Upper lobe of left lung (tissue), 6 donors: ENCODE measurements at places on chromosomes 16 and 17. TPM values are rescaled to one million over a fixed set of nuclear protein-coding genes. Genes with fewer than 3 reads are reported as not detected.

GRCh38 chr17:67369676-67370075 is 3.3 kb upstream of the PSMD12 start:
- DNase-seq: no peak

Gene RTN4RL1
- total RNA-seq: 6.3 TPM

- peak; percentile 90 for DNase-seq
Measured at GRCh38 chr16:5033256-5034166, at the start of gene NAGPA. Gene NAGPA, minus strand, starts transcription at chr16:5033935. Its CDS starts 21 bp downstream, at chr16:5033914.

DNA sequence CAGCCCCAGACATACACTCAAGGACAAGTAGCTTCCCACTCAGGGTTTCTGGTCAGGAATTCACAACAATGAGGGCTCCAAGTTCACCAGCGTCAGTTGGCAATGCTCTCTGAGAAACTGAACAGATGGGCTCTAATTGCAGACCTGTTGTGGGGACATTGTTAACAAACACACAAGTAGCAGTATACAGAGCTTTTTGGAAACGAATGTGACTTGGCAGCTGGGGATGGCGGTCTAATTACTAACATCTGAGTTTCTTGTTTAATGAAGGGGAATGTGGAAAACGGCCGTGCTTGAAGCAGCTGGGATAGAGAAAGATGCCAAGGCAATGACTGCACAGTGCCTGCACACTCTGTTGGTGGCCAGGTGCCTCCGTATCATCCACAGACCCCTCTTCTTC is 316.1 kb upstream of the IRX3 start:
- no peak for DNase-seq

- no peak for DNase-seq
Measured at GRCh38 chr16:47036201-47036600, 62.7 kb upstream of the DNAJA2 start.

GRCh38 chr16:23141959-23142740 is 7.1 kb downstream of the USP31 start:
- DNase-seq: no peak

GRCh38 chr17:48522031-48522653 is 8.7 kb downstream of the HOXB1 start:
- no peak for DNase-seq

GRCh38 chr17:67974598-67975066 is 21.6 kb downstream of the C17orf58 start:
- DNase-seq: no peak

GRCh38 chr17:27530764-27531391 is 74.6 kb downstream of the KSR1 start:
- DNase-seq: no peak

Gene RGS11
- 16.8 TPM for total RNA-seq

Gene TMEM220
- total RNA-seq: 16.6 TPM

DNA sequence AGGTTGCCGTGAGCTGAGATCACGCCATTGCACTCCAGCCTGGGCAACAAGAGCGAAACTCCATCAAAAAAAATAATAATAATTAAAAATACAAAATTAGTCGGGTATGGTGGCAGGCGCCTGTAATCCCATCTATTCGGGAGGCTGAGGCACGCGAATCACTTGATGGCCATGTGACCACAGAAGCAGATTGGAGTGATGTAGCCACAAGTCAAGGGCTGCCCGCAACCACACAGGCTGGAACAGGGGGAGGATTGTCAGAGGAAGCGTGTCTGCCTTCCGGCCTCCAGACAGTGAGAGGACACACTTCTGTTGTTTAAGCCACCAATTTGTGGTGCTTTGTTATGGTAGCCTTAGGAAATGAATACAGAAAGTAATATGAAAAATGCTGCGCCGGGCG is 11.8 kb upstream of the NAGS start:
- no peak for DNase-seq

- no peak for DNase-seq
Measured at GRCh38 chr17:20256144-20256543, 211.2 kb downstream of the LGALS9B start.

GRCh38 chr16:4081521-4082021 is 34.7 kb downstream of the ADCY9 start:
- no peak for DNase-seq

Gene EFCAB5
- 1.3 TPM for total RNA-seq

Gene SPNS3
- total RNA-seq: 0.91 TPM

GRCh38 chr16:54402873-54403272 is 116.3 kb upstream of the IRX3 start:
- DNase-seq: no peak

GRCh38 chr16:27434141-27435051 is 32.4 kb downstream of the IL21R start:
- DNase-seq: peak; percentile 14

- DNase-seq: no peak
Measured at GRCh38 chr17:9837551-9838471, 12.1 kb downstream of the GLP2R start.

DNA sequence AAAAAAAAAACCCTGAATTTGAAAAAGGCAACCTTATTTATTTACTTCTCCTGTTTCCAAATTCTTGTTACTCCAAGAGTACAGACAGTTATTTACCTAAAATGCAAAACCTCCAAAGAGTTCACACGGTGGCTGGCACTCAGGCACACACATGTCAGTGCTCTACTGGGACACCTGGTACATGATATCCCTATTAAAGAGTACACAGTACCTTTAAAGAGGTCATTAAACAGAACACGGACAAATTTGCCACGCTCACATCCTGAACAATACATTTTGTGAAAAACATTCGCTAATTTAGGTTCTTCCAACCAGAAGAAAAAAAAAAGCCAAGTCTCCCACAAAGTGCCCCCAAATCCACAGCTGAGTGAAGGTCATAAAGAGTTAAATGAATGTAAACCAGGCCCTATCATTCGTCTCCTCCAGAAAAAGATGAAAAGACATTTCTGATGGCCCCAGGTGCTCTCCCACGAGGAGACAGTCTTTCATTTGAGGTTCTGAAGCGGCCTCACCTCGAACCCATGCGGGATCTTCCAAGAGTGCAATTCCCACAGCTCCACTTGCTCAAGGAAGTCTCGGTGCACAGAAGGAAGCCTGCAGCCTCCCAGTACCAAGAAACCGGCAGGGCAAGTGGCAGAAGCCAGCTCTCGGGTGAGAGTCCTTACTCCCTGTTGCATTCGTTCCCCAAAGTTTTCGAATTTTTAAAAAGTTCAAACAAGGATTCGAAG is 993 bp downstream of the ERN1 start:
- DNase-seq: peak; percentile 63

- no peak for DNase-seq
Measured at GRCh38 chr16:27436921-27437650, 35.1 kb downstream of the IL21R start.

GRCh38 chr17:6170349-6170748 is 100.2 kb downstream of the WSCD1 start:
- DNase-seq: no peak

DNA sequence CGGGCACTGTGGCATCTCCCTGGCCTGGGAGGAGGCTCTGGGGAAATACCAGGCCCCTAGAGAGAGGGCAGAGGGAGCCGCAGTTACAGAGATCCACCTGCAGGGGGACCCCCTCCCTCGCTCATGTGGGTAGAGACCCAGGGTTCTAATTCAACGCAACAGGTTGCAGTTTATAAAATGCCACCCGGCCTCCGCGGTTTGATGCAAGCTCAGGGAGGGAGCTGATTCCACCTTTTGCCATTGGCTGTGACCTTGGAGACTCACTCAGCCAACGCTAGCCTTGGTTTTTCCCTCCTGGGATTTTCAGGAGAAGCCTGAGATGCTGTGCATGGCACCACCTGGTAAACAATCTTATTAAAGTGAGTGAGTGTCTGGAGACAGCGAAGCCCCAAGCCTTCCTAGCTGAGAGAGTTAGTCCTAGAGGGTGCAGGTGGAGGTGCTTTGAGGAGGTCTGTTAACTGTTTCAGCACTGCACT is 12.1 kb downstream of the TTLL6 start:
- no peak for DNase-seq

DNA sequence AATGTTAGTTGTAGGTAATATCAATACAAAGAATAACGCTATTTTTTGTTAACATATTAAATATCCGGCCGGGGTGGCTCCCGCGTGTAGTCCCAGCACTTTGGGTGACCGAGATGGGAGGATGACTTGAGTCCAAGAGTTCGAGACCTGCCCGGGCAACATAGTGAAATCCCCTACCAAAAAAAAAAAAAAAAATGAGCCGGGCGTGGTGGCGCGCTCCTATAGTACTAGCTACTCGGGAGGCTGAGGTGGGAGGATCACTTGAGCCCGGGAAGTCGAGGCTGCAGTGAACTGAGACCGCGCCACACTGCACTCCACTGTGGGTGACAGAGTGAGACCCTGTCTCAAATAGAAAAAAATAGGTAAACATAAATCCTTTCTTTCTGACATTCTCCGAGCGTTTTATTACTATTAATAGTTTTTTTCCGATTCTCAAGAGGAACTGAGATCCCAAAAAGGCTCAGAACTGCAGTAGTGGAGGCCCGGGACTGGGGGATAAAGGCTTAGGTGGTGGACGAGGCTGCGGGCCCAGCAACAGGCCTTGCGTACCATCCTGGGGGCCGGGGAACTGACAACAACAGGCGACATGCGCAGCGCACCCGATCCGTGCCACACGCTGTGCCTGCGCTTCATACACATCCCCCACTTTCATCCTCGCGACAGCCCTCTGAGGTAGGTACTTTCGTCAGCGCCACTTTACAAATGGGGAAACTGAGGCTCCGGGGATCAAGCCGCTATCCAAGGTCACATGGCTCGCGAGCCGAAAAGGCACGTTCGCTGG is 919 bp downstream of the N4BP1 start:
- no peak for DNase-seq

DNA sequence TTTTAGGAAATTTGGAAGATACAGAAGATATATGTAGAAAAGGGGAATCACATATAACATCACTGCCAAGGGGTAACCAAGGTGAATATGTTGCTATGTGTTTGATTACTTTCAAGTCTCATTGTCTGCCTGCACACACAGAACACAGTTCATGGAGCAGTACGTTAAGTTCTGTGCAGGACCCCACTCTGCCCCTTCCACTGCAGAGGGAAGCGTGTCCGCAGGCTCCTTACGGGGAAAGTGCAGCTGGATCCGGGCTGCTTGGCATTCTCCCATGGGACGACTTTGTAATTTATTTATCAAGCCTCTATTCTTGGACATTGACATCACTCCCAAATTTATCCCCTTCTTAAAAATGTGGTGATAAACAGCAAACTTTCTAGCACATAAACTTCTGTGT is 226.8 kb downstream of the FOXL1 start:
- no peak for DNase-seq
